ENCODE measurements at places on chromosomes 11 and 22. TPM values are rescaled to one million over a fixed set of nuclear protein-coding genes. Genes with fewer than 3 reads are reported as not detected.

Gene GAL3ST1
- 8.9 TPM for total RNA-seq

Gene GNAZ
- total RNA-seq, result 74.9 TPM

Gene OR51I1
- total RNA-seq, result 1.2 TPM

Gene FAM180B
- 0.56 TPM for total RNA-seq

Gene ME3
- 57.8 TPM for total RNA-seq

Gene SAA4
- not detected for total RNA-seq

Gene EHF
- 0.91 TPM for total RNA-seq

Gene MS4A15
- not detected for total RNA-seq
